ENCODE measurements at places on chromosomes 4 and X.

GRCh38 chr4:39621582-39621981 is 17.1 kb downstream of the SMIM14 start:
- DNase-seq, result no peak

- no peak for DNase-seq
Measured at GRCh38 chr4:106951891-106952290, 84.2 kb downstream of the DKK2 start.

GRCh38 chrX:41236629-41237028 is 97.3 kb upstream of the DDX3X start:
- DNase-seq, result no peak

- DNase-seq, result no peak
Measured at GRCh38 chr4:186345184-186345583, 79.2 kb downstream of the F11 start.

DNA sequence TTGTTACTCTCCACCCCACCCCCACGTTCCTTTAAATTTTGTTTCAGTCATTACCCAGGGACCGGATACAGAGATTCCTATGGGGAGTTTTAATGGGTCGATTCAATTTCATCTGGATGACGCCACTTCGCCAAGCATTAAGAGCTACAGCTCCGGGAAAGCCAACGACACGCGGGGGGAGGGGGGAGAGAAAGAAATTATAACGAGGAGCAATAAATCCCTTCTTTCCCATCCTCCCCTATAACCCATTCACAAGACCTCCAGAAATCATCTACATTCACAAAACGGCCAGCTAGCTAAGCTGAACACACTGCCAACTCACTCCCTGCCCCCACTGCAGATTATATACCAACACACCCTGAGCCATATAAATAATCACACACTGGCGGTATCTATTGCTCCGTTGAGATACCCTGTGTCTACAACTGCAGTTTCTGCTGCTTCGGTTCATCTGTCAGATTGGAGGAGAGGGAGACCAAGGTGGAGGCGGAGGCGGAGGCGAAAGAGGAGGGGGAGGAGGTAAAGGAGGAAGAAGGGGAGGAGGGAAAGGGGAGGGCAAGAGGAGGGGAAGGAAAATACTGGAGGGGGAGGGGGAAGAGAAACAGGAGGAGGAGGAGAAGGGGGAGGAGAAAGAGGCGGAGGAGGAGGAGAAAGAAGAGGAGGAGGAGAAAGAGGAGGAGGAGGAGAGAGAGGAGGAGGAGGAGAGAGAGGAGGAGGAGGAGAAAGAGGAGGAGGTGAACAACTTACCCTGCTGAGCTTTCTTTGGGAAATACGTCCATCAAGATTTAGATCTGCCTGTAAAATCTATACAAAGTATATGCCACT is 113.9 kb upstream of the VAMP7 start:
- peak; percentile 22 for DNase-seq

DNA sequence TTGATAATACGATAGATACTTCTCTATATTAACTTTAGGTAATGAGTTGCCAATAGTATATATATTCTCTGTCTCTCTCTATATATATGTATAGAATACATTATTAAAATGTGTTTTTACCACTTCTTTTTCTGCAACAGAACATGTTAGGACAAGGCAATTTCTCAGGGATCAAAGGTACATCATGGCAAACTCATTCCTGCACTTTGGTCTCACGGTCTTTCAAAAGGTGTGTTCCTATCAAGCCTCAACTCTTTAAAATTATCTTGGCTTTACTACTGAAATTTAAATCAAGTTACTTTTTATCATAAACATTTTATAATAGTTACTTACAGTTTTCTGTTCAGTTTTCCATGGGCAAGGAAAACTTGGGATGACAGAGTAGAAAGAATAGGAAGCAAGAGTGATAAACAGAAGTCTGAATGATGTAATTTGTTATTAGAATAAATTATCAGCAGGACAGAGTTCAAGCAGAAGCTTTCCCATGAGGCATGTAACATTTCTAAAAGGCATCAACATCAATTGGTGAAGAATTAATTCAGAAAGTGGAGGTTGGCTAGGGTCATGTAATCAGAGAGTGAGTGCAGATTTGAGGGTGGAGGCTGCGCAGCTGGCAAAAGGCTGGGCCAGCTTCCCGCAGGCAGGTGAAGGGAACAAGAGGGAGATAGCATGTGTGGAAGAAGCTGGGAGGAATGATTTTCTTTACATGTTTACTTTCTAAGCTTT is 59.7 kb upstream of the LRAT start:
- no peak for DNase-seq

DNA sequence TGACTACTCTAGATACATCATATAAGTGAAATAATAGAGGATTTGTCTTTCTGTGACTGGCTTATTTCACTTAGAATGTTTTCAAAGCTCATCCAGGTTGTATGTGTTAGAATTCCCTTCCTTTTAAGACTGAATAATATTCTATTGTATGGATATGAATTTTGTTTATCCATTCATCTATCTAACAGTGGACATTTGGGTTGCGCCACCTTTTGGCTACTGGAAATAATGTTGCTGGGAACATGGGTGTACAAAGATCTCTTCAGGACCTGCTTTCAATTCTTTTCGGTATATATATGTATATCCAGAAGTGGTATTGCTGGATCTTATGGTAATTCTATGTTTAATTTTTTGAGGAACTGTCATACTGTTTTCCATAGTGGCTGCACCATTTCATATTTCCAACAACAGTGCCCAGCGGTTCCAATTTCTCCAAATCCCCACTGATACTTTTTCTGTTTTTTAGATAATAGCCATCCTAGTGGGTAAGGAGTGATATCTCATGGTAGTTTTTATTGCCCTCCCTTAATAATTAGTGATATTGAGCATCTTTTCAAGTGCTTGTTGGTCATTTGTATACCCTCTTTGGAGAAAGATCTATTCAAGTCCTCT is 3.4 kb upstream of the SCD5 start:
- no peak for DNase-seq

DNA sequence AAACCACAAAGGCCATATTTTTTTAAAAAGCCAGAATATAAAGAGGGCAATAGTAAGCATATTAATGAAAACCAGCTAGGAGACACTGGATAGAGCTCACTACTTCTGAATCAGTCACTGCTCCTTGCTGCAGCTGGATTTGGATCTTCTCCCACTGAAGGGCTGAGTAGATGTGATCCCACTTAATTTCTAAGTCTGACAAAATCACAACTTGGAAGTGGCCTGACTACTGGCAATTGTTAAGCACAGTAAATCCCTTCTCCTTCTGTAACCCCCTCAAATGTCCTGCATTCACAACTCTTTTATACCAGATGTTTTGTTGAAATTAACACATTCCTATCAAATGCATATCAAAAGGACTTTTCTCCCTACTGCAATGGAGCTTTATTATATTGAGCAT is 72.9 kb downstream of the AMMECR1 start:
- no peak for DNase-seq

DNA sequence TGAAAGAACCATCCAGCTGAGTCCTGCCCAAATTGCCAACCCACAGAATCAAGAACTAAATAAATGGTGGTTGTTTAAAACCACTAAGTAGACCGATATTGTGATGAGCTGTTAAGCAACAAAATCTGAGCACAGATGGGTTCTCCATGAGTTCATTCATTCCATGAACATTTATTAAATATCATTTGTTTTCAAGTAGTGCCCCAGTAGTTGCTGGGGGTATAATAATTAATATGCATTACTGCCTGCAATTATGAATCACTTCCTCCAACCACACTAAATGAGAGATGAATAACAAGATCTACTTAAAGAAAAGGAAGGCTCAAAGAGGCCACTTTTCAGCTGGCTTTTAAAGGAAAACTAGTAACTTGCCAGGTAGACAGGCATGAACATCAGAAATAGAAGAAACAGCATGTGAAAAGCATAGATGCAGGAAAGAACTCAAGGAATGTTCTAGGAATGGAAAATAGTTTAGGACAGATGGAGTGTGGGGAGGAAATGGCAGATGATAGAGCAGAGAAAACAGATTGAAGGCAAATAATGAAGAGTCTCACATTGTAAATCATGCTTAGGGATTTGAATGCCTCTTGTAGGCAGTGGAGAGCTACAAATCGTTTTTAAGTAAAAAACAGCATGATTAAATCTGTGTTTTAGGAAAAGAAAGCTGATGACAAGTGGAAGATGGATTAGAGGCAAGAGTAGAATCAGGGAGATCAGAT is 641.7 kb upstream of the DIPK2B start:
- no peak for DNase-seq

DNA sequence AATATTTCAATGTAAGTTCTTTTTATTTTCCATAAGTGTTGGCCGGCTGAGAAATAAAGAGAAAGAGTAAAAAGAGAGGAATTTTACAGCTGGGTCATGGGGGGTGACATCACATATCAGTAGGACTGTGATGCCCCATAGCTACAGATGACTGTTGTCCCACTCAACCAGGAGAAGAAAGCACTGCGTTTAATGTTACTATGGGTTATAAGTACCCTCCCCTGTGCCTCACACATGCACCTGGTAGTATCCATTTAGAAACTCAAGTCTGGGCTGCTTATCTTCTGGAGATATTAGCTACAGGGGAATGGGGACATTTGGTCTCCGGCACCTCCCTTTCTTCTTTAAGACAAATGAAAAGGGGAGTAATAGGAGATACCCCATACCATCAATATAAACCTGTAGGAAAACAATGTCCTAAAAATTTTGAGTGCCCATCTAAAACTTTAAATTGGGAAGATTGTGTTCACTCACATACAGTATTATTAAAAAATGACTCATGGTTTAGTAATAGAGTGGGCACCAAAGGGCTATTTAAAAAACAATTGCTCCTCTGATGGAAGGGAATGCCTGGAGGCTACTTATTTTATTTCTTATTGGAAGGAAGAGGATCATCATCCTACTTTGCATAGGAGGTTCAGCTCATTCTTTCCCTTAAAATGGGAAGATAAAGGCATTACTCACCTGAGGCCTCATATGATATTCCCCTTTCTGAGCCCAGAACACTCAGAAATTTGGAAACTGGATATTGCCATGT is 18.2 kb downstream of the UGT2B11 start:
- DNase-seq, result no peak

- DNase-seq, result no peak
Measured at GRCh38 chr4:158799013-158799770, 30.4 kb downstream of the FNIP2 start.

GRCh38 chrX:49164589-49165360 is 2.2 kb downstream of the MAGIX start:
- no peak for DNase-seq

- no peak for DNase-seq
Measured at GRCh38 chr4:186651181-186651603, 72.5 kb downstream of the FAT1 start.

DNA sequence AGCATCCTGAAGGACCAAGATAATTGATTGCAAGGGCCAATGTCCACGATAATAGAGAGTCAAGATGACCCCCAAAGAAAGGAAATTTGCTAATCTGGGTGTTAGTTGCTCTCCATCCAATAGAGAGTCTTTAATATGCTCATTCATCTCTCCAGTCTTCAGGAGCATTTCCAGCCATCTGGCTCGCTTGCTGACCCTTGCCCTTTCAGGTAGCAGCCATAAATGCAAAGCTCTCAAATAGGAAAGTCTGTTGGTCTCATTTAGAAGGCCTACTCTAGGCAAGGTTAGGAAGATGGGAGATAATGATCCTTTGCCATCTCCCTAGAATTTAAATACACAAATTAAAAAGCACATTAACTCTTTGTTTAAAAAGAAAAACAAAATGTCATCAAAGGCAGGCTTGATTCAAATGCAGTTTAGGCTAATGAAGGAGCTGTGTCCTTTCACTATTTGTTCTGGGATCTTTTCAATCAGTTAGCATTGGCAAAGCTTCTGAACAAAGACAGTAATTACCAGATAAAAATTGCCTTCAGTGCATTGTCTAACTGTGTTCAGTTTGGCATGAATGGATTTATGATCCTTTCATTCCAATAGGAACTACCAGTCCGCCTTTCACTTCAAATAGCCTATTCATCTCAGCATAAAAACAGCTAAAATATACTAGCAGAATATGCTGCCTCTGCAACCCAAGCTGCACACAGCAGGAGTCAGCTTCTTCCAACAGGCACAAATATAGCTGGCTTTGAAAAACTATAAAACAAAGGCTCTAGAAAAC is 49.6 kb upstream of the ATXN3L start:
- DNase-seq, result peak; percentile 8

DNA sequence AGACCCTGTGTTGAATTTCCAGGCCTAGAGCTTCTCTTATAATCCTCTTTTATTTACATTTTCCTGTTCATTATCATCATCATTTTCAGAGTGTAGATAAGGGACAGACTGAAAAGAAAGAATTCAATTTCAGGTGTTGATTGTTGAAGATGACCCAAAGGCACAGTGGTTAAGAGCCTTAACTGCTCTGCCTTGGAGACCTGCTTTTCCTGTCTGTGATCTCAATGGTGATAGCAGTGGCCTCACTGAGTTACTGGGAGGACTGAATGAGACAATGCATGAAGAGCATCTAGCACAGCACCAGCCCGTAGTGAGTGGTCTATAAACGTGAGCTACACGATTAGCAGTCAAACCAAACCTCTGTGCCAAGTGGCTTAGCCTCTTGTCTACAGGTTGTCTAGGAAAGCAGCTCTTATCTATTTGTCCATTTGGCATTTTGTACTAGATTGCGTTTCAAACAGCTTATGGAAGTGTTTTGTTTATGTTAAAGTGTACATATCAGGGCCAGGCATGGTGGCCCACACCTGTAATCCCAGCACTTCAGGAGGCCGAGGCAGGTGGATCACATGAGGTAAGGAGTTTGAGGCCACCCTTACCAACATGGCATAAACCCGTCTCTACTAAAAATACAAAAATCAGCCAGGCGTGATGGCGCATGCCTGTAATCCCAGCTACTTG is 41.5 kb downstream of the SETD7 start:
- no peak for DNase-seq

DNA sequence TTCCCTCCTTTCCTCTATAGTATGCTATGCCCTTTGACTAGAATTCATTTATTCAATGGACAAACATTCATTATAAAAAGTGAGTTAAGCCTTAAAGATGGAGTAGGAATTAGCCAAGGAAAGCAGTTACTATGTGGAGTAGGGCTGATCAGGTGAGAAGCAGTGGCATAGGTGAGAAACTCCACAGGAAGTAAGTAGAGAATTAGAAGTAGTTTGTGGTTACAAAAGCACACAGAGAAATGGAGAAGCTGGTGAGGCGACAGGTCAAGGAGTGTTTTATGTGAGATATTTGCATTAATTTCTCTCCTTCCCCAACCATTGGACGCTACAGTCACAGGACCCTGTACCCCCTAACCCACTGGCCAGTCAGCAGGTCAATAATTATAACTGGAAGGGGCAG is 30.6 kb downstream of the SETD7 start:
- DNase-seq, result no peak

GRCh38 chr4:128661479-128661878 is 148.0 kb upstream of the JADE1 start:
- no peak for DNase-seq

GRCh38 chrX:29890004-29890403 is 325.4 kb upstream of the MAGEB2 start:
- no peak for DNase-seq

- no peak for DNase-seq
Measured at GRCh38 chr4:164874789-164875188, 2.2 kb upstream of the APELA start.
